ENCODE measurements at places on chromosomes 11 and 22. TPM values are rescaled to one million over a fixed set of nuclear protein-coding genes. Genes with fewer than 3 reads are reported as not detected.

The MS4A6A gene
- not detected for total RNA-seq

The ALKBH8 gene
- total RNA-seq = 8.4 TPM

The APOBEC3B gene
- total RNA-seq = 1.0 TPM

The BAIAP2L2 gene
- 0.77 TPM for total RNA-seq

The SYTL2 gene
- total RNA-seq = 4.0 TPM

The PTPRJ gene
- total RNA-seq = 1.6 TPM

GRCh38 chr11:96293109-96293508 is 49.9 kb downstream of the MAML2 start:
- no peaks in the 10 kb centered on the region for H3K36me3 ChIP-seq
- H3K27ac ChIP-seq = no peak overlapping the region
- DNase-seq = no peak
- no peaks in the 10 kb centered on the region for H3K27me3 ChIP-seq
- peaks cover 19% of the 10 kb centered on the region for H3K4me1 ChIP-seq

GRCh38 chr11:69682221-69682620 is 7.1 kb upstream of the LTO1 start:
- H3K4me3 ChIP-seq = no peak overlapping the region
- H3K36me3 ChIP-seq = no peaks in the 10 kb centered on the region
- H3K4me1 ChIP-seq = no peaks in the 10 kb centered on the region
- no peaks in the 10 kb centered on the region for H3K27me3 ChIP-seq
- H3K27ac ChIP-seq = no peak overlapping the region
- no peak for DNase-seq

DNA sequence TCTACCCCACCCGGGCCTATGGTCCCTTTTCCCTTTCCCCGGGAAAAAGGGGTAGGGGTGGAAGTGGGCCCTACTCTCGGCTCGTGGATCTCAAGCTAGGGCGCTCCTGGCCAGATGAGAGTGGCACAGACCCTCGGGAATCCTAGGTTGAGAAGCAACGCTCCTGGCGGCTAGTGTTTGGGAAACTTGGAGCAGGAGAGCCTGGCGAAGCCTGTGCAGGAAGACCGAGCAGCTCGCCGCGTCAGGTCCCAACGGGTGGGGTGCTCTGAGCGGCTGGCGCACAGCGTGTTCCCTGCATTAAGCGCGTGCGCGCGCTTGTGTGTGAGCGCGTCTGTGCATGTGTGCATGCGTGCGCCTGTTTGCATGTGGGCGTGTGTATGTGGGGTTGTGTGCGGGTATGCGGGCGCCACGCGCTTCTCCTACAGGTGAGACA is 7.1 kb upstream of the FLI1 start:
- peak overlapping the region; percentile 98 for H3K4me3 ChIP-seq
- peak overlapping the region; percentile 88 for H3K27ac ChIP-seq
- H3K4me1 ChIP-seq = peaks cover 73% of the 10 kb centered on the region
- peaks cover 42% of the 10 kb centered on the region for H3K36me3 ChIP-seq
- peaks cover 39% of the 10 kb centered on the region for H3K27me3 ChIP-seq

DNA sequence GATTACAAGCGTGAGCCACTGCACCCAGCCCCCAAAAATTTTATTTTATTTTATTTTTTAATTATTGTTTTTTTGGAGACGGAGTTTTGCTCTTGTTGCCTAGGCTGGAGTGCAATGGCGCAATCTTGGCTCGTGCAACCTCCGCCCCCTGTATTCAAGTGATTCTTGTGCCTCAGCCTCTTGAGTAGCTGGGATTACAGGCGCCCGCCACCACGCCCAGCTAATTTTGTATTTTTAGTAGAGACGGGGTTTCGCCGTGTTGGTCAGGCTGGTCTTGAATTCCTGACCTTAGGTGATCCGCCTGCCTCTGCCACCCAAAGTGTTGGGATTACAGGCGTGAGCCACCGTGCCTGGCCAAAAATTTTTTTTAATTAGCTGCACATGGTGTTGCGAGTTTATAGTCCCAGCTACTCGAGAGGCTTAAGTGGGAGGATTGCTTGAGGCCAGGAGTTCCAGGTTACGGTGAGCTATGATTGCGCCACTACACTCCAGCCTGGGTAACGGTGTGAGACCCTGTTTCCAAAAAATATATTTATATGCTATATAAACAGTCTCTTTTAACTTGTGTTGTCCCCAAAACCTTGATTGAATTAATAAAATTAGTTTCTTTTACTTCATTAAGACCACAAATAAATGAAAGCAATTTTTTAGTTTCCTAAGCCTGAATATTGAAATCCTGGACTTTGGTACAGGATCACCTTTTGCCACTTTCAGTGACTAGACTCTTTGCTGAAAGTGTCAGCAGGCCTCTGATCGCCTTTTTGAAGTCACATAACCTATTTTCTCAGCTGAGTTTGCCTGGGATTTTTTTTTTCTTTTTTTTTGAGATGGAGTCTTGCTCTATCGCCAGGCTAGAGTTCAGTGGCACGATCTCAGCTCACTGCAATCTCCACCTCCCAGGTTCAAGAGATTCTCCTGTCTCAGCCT is 16.2 kb downstream of the ATG13 start:
- no peak for DNase-seq
- peaks cover 3% of the 10 kb centered on the region for H3K36me3 ChIP-seq
- H3K4me1 ChIP-seq = no peaks in the 10 kb centered on the region

GRCh38 chr22:39359659-39360195 is 9.9 kb downstream of the SYNGR1 start:
- H3K27me3 ChIP-seq = peaks cover 16% of the 10 kb centered on the region
- H3K27ac ChIP-seq = peak overlapping the region; percentile 72
- H3K4me3 ChIP-seq = no peak overlapping the region
- DNase-seq = no peak
- peaks cover 3% of the 10 kb centered on the region for H3K36me3 ChIP-seq
- H3K4me1 ChIP-seq = peaks cover 3% of the 10 kb centered on the region

GRCh38 chr11:72834905-72835304 is 20.7 kb downstream of the ATG16L2 start:
- H3K27me3 ChIP-seq = peaks cover 17% of the 10 kb centered on the region
- H3K4me1 ChIP-seq = peaks cover 5% of the 10 kb centered on the region
- no peak for DNase-seq
- H3K4me3 ChIP-seq = no peak overlapping the region
- H3K27ac ChIP-seq = no peak overlapping the region

- H3K36me3 ChIP-seq = peaks cover 1% of the 10 kb centered on the region
- peaks cover under 1% of the 10 kb centered on the region for H3K27me3 ChIP-seq
- DNase-seq = no peak
- peaks cover 29% of the 10 kb centered on the region for H3K4me1 ChIP-seq
Measured at GRCh38 chr11:698493-699115, 3.0 kb downstream of the TMEM80 start.

- H3K36me3 ChIP-seq = no peaks in the 10 kb centered on the region
- H3K27me3 ChIP-seq = no peaks in the 10 kb centered on the region
- no peak overlapping the region for H3K4me3 ChIP-seq
Measured at GRCh38 chr11:102722821-102723220, 1.9 kb downstream of the MMP8 start.

GRCh38 chr11:35541621-35542375 is 16.4 kb upstream of the PAMR1 start:
- H3K36me3 ChIP-seq = no peaks in the 10 kb centered on the region
- DNase-seq = no peak
- H3K27ac ChIP-seq = no peak overlapping the region
- H3K4me3 ChIP-seq = no peak overlapping the region

DNA sequence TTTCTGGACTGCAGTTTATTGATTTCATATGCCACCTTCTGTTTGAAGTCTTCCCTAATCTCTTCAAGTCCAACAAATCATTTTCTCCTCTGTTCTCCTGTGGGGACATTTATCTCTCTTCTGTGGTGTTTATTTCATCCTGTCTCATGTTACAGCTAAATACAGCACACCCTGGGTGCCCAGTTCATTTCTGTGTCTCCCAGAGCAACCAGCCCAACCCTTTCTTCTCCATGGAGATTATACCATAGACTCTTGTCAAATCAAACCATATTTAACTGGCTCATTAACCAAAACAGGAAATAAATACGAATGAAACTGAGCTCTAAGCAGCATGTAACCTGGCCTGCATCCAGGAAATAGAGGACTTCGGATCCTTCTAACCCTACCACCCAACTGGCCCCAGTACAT is at the start of gene MS4A8:
Gene MS4A8 (plus strand): TSS at position 329 of the 408 bp plus-strand sequence. CDS start 1,249 bp downstream, outside the sequence.
- peaks cover 1% of the 10 kb centered on the region for H3K27me3 ChIP-seq
- no peak within 1 kb of the TSS for H3K27ac ChIP-seq
- H3K36me3 ChIP-seq = no peaks in the 10 kb centered on the region
- H3K4me3 ChIP-seq = no peak within 1 kb of the TSS
- DNase-seq = no peak
- peaks cover 3% of the 10 kb centered on the region for H3K4me1 ChIP-seq

DNA sequence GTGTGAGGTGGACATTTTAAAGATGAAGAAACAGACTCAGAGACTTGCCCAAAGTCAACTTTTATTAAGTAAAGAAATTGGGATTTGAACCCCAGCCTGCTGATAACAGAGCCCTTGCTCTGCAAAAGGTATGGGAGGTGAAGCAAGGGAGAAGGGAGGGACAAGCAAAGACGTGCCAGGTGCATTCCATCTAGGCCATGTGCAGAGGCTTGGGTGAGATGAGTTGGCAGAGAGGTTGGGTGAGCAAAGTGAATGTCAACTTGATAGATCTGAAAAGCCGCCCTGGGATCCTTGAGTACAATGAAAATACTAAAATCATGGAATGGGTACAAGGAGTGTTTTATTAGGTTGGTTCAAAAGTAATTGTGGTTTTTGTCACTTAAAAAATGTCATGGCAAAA is 341.3 kb downstream of the CADM1 start:
- H3K27ac ChIP-seq = no peak overlapping the region
- H3K4me1 ChIP-seq = peaks cover 7% of the 10 kb centered on the region
- no peak for DNase-seq
- peaks cover 4% of the 10 kb centered on the region for H3K27me3 ChIP-seq
- H3K36me3 ChIP-seq = no peaks in the 10 kb centered on the region
